ENCODE measurements at places on chromosomes 5 and 9.

GRCh38 chr9:92728831-92729734 lies 35.5 kb downstream of the BICD2 start:
- no peak for DNase-seq

GRCh38 chr9:8447601-8448000 lies 648.0 kb upstream of the DMAC1 start:
- no peak for DNase-seq

- no peak for DNase-seq
Measured at GRCh38 chr5:76602094-76602726, 21.0 kb downstream of the F2RL2 start.

GRCh38 chr9:120524863-120525262 lies 55.1 kb downstream of the CDK5RAP2 start:
- DNase-seq, result no peak

DNA sequence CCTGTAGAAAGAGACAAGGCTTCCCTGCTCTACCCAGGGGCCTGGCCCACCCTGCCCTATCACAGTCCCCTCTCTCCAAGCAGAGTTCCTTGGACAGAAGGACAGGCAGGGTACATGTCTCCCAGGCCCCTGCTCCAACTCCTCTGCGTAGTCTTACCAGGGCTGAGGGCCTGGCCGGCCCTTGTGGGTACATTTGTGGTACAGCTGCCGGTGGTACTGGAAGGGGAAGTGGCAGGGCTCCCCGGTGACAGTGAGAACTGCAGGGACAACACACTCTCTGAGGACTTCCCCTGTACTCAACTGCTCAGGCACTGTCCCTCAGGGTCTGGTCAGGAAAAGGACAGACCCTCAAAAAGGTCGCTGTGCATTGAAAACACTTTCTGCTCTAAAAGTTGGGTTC lies 3.6 kb downstream of the F12 start:
- DNase-seq, result no peak

DNA sequence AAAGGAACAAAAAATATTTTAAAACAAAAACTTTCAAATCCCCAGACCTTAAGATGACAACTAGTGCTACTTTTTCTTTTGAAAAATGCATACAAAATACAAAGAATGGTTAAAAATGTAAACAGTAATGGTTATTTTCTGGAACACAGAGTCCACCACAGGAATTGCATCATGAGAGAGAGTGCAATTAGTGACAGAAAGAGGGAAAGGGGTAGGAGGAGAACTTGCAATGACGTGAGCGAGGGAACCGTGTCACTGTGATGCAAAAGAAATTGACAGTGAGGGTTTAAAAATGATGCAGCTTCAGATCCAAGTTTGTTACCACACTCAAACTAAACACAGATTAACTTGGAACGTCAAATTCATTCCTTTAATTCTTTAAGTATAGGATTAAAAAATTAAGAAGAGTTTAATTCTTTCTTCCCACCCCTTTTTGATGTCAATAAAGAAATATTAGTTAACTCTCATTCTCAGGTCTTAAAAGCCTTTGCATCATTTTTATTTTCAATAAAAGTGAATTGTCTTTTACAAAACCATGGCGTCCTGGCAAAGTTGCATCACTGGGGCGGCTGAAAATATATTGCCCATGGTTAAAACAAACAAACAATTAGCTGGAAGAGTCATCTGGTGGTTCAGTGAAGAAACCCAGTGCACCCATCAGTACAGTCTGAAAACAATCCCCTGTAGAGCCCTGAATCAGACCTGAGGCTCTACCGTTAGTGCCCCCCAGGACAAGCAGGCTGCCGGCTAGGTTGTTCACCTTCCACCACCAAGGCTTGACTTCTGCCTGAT lies 39.5 kb downstream of the MACROH2A1 start:
- DNase-seq, result no peak

DNA sequence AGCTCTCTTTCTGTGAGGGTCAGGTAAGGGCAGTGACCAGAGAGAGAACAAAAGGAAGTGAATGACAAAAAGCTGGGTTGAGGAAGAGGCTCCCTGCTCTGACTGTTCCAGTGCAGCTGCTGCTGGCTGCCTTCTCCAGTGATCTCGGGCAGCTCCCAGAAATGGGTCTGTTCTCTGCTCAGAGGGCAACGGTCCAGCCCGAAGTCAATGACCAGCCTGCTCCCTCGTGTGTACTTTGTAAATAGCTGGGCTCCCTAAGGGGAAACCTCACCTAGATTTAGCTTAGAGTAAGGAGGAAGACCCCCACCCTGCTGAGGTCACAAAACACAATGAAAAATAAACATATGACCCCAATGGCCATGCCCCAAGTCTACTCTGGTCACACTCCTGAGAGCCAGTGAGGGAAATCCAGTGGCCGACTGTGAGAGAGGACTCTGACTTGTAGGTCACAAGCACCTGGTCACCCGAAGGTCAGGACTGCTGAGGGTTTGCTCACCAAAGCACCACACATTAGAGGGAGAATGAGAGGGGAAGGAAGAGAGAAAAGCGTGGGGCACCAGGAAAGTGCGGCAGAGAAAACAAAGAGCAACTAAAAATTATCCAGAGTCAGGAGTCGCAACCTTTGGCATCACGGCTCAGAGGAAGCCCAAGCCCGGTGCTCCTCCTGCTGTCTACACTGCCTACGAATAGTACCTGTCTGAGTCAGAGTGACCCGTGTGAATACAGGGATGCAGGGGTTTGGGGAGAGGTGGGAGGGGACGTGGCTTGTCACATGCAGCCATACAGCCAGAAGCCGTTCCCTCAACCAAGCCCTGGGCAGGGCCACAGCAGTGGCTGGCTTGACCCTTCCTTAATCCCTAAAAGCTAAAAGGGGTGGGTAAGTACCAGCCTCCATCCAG lies 19.8 kb downstream of the NIPAL4 start:
- DNase-seq, result no peak

DNA sequence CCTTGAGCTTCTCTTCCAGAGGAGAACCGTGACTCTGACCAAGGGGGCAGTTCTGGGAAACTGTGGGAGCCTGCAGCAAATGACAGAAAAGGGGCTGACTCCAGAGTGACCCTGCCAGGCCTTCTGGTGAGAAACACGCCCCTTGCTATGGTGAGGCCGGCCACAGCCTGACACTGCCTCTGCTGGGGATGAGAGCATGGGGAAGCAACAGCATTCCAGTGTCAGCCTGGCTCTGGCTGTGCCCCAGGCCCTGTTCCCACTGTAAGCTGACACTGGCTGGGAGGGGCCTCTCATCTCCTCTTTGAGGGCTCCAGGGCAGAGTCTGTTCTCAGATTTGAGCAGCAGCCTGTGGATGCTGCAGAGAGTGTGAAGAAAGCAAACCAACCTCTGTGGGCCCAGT lies 180.0 kb upstream of the IL12B start:
- no peak for DNase-seq

DNA sequence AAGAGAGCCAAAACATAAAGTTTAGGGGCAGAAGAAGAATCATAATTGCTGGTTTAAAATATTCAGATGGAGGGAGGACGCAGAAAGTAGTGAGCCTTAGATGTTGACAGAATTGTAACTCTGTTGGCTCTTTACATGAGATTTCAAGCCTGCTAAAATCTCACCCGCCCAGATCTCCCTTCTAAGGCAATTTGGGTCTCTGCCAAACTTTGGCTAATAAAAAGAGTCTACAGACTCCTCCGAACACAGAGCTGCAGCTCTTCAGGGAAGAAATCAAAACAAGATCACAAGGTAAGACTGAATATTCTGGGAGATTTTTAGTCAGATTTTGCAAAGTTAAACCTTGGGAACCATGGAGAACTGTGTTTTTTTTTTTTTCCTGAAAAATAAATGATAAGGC lies at the start of gene IL33:
Gene IL33 (plus strand): TSS at position 246 of the 400 bp plus-strand sequence. CDS start 25,888 bp downstream, outside the sequence.
- peak; percentile 26 for DNase-seq

- DNase-seq, result peak; percentile 52
Measured at GRCh38 chr9:17906176-17906840, 327.4 kb downstream of the SH3GL2 start.

GRCh38 chr5:170410401-170410800 lies 21.2 kb upstream of the KCNMB1 start:
- DNase-seq, result no peak

DNA sequence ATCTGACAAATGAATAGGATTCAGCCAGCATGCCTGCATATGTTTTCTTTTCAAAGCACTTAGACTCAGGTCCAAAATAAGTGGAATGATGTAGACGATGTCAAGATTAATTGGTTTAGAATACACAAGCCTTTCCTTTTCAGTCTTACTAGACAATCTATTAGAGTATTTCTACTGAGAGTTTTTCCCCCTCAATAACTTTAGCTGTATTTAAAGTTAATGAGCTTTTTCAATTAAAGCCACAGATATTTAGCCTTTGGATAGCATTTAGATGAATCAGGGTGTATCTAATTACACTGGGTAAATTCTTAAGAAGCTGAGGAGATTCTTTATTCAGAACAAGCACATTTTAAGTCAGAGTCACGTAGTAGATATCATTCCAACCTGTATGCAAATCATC lies 198.7 kb upstream of the MPDZ start:
- no peak for DNase-seq

DNA sequence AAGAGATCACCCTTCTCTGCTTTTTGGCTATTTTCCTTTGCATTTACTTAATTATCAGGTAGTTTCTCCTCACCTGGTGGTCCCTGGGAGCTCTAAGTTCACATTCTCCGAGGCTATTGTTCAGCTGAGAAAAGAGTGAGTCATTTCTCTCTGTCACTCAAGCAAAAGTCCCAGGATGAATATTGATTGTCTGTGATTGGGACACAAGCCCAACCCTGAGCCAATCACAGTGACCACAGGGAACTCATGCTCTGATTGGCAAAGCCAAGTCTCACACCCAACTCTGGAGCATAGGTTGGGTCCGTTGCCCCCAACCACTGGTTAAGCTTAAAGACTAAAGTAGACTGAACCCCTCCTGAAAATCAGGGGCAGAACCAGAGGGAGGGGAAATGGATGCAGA lies 27.8 kb upstream of the FAT2 start:
- no peak for DNase-seq

DNA sequence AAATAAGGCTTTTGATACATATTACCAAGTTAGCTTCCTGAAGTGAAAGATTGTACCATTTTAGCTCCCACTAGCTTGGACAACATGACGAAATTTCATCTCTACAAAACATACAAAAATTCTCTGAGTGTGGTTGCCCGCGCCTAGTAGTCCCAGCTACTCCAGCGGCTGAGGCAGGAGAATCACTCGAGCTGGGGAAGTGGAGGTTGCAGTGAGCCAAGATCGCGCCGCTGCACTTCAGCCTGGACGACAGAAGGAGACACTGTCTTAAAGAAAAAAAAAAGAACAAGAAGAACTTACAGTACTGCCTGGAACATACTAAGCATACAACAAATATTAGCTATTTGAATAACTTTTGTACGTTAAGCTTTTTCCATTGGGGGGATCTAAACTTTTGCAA lies 29.7 kb upstream of the NRG2 start:
- DNase-seq, result no peak

GRCh38 chr5:136055612-136056309 lies 27.0 kb downstream of the TGFBI start:
- no peak for DNase-seq

DNA sequence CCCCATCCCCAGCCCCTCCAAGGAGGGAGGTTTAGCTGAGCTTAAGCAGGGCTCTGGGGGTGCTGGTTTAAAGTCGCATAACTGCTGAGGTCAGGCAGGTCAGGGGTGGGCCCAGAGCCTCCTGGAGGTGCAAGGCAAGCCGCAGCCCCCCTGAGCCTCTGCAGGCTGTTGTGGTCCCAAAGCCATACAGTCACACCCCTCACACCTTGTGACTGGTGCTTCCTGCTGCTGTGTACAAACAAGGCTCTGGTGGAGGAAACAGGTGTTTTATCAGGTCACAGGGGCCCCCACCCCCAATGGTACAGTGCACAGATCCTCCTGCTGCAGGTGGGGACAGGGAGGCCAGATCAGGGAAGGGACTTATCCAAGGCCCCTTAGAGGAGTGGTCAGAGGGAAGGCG lies 8.0 kb downstream of the TCF7 start:
- DNase-seq, result no peak

DNA sequence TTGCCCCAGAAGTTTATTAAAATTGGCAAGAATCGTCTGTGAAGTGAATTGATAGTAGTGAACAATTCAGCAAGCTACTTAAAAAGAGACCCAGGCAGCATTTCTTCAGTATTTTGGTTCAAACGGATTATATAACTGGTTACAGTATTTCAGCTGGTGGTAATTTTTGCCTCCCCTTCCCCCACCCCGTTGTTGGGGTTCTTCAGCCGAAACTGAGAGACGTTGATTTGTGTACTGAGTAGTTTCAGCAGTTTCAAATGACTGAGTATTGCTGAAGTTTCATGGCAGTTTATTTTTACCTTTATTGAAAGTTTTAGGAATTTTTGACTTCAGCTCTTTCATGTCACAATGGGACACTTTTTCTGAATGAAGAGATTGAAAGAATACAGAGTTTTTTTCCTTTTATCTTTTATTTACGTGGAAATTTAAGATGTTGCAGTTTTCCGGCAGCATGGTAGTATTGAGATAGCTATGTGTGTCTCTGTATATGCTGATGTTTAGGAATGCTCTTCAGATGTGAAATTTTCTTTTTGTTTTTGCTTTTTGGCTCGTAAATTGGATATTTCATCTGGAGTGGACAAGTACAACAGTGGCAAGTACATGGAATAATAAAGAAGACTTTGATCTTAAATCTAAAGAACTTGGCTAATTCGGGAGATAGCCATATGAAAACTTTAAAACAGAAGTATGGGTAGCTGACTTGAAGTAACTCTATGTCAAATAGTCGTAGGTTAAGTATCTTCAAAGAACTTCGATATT lies 1.9 kb downstream of the GPBP1 start:
- no peak for DNase-seq

GRCh38 chr9:35757226-35757891 lies 3.3 kb upstream of the MSMP start:
- DNase-seq, result peak; percentile 71

GRCh38 chr9:111766066-111766465 lies 28.7 kb downstream of the SHOC1 start:
- no peak for DNase-seq

DNA sequence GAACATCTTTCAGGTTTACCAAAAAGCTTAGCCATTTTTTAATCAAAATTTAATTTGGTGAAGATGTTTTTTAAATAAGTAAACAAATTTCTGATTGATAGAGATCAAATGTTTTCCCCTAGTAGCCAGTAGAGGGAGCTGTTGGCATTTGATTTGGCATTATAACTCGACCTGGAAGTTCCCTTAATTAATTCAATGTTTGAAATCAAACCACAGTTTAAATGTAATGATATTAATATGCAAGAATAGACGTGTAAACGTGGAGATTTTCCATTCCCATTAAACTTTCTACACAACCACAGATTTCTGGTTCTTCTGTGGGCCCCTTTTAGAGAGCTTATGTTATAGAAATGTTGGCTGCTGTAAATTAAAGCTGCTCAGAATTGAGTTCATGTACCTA lies 148.1 kb upstream of the MPDZ start:
- peak; percentile 67 for DNase-seq

GRCh38 chr5:67992923-67993322 lies 222.6 kb upstream of the PIK3R1 start:
- no peak for DNase-seq

- DNase-seq, result no peak
Measured at GRCh38 chr5:164303646-164304215, 798.3 kb downstream of the MAT2B start.

All from NCI-H345 (cell line).